Chondrocyte (in vitro differentiated cells): ENCODE measurements at places on chromosomes 5 and 9.

DNA sequence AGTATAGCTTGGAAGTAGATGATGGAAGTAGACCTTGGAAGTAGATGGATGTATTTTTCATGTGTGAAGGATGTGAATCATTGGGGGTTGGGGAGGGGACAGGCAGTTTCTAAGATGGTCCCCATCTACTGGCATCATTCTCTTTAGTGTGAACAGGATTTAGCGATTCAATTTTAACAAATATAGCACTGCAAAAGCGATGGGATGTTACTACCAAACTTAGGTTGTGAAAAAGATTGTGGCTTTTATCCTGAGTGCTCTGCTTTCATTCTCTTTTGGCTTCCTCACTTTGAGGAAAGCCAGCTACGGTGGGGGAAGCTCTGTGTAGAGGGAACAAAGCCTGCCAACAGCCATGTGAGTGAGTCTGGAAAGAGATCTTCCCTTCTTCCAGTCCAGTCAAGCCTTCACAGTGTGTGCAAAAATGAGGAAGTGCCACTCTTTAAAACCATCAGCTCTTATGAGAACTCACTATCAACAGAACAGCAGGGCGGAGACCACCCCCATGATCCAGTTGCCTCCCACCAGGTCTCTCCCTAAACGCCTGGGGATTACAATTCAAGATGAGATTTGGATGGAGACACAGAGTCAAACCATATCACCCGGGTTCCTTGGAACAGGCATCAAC is 441.4 kb downstream of the SH3GL2 start:
- no peak overlapping the region for H3K4me3 ChIP-seq
- DNase-seq: no peak
- H3K4me1 ChIP-seq: peaks cover 16% of the 10 kb centered on the region
- H3K27ac ChIP-seq: no peak overlapping the region

DNA sequence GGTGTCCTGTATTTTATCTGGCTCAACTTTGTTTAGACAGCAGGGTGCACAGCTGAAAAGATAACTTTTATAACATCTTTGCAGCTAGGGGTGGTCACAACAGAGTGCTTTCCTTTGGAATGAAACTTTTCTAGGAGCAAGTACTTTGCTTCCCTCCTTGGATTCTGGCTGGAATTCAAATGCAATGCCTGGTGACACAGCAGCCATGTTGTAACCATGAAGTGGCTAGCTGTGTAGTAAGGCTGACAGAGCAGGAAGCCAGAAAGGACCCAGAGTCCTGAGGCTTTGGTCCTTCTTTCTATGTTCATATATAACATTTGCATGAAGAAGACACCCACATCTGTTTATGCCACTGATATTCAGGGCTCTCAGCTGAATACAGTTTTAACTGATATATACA is 48.1 kb downstream of the TENT4A start:
- no peaks in the 10 kb centered on the region for H3K27me3 ChIP-seq
- H3K36me3 ChIP-seq: peaks cover 8% of the 10 kb centered on the region
- no peak for DNase-seq

DNA sequence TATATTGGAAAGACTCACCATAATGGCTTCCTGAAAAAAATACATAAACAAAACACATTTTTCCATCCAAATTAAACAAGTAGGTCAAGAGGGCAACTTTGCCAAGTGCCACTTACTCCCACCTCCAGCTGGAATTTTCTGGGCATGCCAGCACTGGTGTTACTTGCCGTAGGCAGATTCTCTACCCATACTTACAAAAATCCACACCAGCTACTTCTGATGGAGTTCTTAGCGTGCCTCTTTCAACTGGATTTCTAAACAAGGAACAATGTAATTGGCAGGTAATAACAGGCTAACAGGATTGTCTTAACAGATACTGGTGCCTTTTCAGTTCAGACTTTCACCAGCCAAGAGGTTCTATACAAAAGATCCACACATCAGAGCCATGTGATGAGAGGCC is 301.4 kb downstream of the MLLT3 start:
- H3K27me3 ChIP-seq: peaks cover 4% of the 10 kb centered on the region
- H3K36me3 ChIP-seq: no peaks in the 10 kb centered on the region

GRCh38 chr9:89655056-89655989 is 50.5 kb downstream of the GADD45G start:
- peaks cover 3% of the 10 kb centered on the region for H3K4me1 ChIP-seq
- H3K36me3 ChIP-seq: no peaks in the 10 kb centered on the region
- H3K27me3 ChIP-seq: peaks cover 31% of the 10 kb centered on the region
- H3K27ac ChIP-seq: no peak overlapping the region
- no peak overlapping the region for H3K4me3 ChIP-seq
- peak; percentile 60 for DNase-seq
